ENCODE measurements at places on chromosomes 1 and 21.

GRCh38 chr1:212728606-212729005, 29.0 kb upstream of the BATF3 start:
- no peak for DNase-seq

DNA sequence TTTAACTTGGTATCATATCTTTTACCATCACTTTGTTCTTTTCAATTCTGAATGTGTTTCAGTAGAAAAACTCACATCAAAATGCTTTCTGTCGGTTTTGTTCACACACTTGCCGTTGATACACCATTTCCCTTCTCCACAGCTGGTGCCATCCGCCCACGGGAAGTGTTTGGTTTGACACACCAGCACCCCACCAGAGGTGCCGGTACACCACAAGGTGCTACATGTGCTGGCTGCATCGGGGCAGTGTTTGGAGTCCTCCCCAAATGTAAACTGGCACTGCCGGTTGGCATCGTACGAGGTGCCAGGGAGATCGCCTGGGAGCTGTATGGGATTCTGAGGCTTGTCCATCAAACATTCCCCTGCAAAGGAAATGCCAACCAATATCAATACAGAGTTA, 5.0 kb downstream of the ADAMTS1 start:
- DNase-seq, result no peak

GRCh38 chr21:23130308-23130707, 2132.1 kb downstream of the NCAM2 start:
- DNase-seq, result no peak

- DNase-seq, result no peak
Observed at GRCh38 chr1:59063501-59063900, 233.4 kb upstream of the FGGY start.

- no peak for DNase-seq
Observed at GRCh38 chr1:44860891-44861425, 17.9 kb upstream of the PTCH2 start.

Data from stimulated activated CD4-positive, alpha-beta T cell treated with anti-CD3 and anti-CD28 coated beads, Interleukin-15, amount 100 ng/mL, for 1 hour (primary cell).